RWPE1 (cell line): ENCODE measurements at places on chromosomes 3 and 15.

DNA sequence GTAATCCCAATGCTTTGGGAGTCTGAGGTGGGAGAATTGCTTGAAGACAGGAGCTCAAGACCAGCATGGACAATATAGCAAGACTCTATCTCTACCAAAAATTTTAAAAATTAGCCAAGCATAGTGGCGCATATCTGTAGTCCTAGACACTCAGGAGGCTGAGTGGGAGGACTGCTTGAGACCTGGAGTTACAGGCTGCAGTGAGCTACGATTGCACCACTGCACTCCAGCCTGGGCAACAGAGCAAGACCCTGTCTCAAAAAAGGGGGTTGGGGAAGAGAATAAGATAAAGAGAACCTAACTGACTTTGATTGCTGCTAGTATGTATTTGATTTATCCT, 755 bp downstream of the CD200R1 start:
- no peak for DNase-seq

DNA sequence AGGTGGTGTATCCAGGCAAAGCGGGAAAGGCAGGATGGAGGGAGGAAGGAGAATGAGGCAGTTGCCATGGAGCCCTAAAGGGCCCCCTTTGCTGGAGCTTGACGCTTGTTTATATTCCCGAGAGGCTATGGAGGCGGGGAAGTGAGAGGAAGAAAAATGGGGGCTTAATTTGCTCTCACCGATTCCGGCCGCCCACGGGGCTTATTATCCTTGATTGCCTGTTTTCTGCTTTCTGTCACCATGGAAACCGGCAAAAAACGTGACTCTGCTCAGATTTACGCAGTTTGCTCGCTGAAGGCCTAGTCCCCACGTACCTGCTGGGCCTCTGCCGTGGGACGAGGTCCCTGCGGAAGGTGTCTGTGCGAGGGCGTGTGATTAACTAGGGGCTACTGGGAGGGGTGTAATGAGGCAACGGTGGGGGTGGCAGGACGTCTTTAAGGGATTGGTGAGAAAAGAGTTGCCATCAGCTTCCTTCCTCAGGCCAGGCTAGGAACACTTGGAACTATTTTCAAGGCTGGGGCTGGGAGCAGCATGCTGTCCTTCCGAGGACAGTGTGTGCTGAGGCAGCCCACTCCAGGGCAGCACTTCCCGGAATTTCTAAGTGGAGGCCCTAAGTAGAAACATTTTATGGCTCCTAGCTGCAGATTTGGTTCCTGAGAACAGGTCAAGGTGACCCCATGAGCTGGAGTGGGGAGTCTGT, 110.8 kb upstream of the NDN start:
- no peak for DNase-seq

- DNase-seq, result no peak
Observed at GRCh38 chr15:64931381-64931780, 19.7 kb downstream of the ANKDD1A start.

- DNase-seq, result no peak
Observed at GRCh38 chr15:89144491-89144890, 56.2 kb downstream of the ABHD2 start.

GRCh38 chr15:60179786-60180391, 175.8 kb downstream of the FOXB1 start:
- peak; percentile 51 for DNase-seq

- no peak for DNase-seq
Observed at GRCh38 chr3:158100681-158101080, 5.5 kb downstream of the SHOX2 start.

DNA sequence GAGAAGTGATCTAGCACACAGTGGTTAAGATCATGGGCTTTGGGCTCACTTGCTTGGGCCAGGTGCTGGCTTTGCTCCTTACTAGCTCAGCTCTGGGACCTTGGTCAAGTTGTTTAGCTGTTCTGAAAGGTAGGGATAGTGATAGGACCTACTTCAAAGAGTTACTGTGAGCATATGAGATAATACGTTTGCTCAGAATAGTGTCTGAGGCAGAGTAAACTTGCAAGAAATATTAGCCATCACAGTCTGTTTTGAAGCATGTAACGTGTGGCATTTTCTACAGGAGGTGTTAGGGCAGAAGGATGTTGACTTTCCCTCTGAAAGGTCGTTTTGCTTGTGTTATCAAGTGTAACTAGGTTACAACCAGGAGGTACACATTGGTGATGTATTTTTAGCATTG, 34.5 kb upstream of the NFKBIZ start:
- DNase-seq, result no peak
